ENCODE measurements at places on chromosomes 16 and 17. TPM values are rescaled to one million over a fixed set of nuclear protein-coding genes. Genes with fewer than 3 reads are reported as not detected.

DNA sequence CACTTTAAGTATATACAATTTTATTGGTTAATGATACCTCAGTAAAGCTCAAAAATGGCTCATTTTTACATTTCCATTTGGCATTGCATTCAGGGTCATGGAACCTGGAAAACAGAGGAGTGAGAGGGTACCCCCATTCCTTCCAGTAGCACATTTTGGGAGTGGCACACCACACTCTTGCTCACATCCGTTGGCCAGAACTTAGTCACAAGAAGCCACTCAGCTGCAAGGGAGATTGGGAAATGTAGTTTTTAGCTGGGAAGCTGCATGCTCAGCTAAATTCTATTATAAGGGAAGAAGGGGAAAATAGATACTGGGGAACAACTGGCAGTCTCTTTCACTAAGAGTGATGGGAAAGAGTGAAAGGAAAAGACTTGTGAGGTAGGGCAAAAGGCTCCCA is 102.5 kb upstream of the TMEM97 start:
- no peak for DNase-seq

- no peak for DNase-seq
These were observed 1.3 kb upstream of the NUTF2 start for GRCh38 chr16:67845291-67846062.

GRCh38 chr16:81841722-81842121 is 62.6 kb downstream of the PLCG2 start:
- no peak for DNase-seq

DNA sequence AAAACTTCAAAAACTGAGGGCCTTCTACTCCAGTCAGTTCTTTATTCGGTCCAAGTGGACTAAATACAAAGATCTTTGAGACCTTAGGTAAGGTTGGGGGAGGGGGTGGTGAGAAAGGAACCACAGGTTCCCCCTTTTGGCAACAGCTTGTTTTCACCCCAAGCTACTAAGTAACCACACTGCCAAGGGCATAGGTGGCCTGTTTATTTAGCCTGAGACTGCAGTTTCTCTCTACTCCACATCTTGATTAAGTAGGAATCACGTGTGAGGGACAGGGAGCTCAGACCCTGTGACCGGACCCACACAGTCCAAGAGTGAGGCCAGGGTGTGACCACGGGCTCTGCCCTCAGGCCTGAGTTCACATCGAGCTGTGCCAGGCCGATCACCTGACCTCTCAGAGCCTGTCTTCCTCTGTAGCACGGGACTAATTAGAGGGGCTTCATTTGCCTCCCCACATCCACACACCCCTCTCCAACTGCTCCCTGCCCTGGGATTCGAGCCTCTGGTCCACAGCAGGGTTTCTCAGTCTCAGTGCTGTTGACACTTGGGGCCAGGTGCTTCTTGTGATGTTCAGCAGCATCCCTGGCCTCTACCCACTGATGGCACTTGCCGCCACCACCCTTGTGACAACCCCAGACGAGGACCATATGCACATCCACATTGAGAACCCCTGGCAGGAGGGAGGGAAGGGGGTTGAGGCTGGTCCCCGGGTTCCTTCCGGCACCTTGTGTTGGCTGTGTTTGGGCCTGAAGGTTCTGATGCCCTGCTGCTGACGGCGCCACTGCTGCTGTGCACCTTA is 17.8 kb downstream of the ST6GALNAC2 start:
- no peak for DNase-seq

- DNase-seq, result no peak
These were observed 14.6 kb downstream of the HSD11B2 start for GRCh38 chr16:67445441-67445912.

DNA sequence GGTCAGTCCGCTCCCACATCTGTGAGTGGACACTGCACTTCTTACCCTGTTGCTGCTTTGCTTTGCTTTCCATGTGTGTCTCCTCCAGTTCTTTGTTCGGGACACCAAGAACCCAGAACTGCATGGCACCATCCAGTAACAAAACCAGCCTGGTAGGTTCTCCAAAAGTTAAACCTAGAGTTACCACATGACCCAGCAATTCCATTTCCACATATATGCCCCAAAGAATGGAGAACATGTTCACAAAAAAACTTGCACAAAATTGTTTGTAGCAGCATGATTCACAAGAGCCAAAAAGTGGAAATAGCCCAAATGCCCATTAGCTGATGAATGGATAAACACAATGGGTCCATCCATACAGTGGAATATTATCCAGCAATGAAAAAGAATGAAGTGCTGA is 10.3 kb upstream of the CCL22 start:
- DNase-seq, result no peak

CBX2 gene
- 0.33 TPM for total RNA-seq

IL21R gene
- 0.42 TPM for total RNA-seq

GRCh38 chr16:9527976-9528375 is 436.5 kb downstream of the HAPSTR1 start:
- no peak for DNase-seq

GRCh38 chr17:2990396-2990795 is 73.0 kb downstream of the OR1D5 start:
- DNase-seq, result peak; percentile 20

DNA sequence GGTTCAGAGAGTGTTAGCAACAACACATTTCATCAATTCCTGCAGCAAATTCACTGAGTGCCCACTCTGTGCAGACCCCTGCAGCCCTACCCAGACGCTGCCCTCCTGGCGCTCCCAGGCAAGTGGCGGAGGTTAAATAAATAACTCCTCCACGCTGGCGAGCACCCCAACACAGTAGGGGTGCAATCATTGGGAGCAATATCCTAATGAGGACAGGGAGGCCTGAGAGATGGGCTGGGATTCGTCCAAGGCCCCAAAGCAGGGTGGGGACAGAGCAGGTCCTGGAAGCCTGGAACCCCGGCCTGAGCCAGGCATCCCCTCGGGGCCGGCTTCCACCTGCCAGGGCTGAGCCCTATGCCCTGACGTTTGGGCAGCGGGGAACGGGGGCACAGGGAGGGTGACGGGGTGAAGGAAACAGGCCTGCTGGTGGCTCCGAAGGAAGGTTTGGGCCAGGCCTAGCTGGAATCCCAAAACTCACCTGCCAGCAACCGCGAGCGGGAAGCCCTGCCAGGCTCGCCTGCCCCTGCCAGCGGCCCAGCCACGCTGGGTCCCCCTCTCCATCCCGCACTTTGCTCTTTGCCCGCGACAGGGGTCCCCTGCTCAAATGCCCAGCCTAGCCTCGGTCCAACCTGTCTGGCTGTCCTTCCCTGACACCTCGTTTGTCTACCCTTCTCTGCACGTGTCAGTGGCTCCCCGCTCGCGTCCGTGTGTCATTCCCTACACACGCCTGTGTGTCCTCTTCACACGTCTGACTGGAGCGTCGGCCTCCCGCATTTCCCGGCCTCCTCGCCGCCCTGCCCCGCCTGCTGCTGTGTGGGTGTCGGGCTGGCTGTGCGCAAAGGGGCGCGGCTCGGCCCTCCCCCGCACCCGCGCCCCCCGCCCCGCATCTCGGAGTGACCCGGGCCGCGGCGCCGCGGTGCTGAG is 721 bp upstream of the BEAN1 start:
- DNase-seq, result no peak

DNA sequence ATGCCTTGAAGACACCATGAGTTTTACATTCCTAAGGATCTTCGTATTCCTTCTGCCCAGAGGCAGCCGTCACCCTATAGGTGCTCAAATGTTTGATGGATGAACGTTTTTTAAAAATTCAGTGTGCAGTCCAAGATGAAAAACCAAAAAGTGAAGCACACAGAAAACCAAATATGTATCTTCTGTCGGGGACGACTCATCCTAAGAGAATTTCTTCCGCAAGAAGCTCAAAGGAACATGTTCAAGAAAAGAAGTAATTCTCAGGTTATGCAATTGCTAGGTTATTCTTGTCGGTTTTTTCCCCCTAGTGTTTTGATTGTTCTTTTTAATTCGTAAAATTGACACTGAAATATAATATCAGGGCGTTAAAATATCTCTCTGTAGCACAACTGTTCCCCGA is 1.4 kb downstream of the CENPV start:
- no peak for DNase-seq

- no peak for DNase-seq
These were observed 69.9 kb downstream of the IRX5 start for GRCh38 chr16:55000595-55000994.

DNA sequence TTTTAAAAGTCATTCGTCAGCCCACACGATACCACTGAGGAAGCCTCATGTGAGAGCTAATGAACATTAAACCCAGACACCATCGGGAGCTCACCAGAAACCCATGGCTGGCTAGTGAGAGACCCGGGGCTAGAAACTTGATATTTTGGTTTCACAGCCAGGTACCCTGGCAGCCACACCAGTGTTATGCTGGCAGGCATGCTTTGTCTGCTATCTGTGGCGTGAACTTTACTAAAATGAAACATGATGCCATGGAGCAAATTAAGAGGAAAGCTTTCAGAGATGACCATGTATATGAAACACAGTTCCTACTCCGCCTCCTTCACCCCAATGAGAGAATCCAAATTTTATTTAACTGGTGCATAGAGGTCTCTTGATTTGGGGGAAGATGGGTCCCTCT is 291.2 kb downstream of the IRX3 start:
- no peak for DNase-seq

DNA sequence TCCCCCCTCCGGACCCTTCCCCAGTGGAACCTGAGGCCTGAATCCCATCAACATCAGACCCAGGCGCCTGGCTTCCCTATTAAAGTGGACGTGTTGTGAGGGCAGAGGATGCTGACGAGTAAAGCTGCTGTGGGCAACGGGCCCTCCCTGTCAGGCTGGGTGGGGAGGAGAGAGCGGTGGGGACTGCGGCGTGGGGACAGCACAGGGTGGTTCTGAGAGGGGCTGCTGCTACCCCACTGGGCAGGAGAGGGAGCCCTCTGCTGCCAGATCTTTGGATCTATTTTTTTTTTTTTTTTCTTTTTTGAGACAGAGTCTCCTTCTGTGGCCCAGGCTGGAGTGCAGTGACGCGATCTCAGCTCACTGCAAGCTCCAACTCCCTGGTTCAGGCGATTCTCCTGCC is 5.9 kb downstream of the CA5A start:
- no peak for DNase-seq

Measured in liver (tissue), 10 donors.